GM23248 (cell line): ENCODE measurements at places on chromosomes 4 and X.
A peak's percentile ranks its signal among the peaks of the same experiment; 100 is the strongest.

DNA sequence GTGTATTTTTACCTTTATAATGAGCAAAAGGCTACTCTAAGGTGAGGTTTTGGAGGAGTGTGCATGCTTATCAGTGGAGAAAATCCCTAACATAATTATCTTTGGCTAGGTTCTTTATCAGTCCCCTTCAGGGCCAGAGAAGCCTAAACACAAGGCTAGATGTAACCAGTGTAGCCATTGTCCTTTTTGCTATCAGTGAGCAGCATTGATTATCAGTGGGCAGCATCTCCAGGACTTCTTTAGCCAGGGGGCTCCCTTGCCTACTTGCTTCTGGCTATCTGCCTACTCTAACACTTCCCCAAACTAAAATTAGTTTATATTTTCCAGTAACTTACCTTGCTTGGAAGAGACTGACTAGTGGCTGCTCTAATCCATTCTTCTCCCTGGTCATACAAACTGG lies 595.6 kb downstream of the TRAM1L1 start:
- no peak for DNase-seq

GRCh38 chr4:122152711-122153226 lies 638 bp downstream of the BLTP1 start:
- DNase-seq: peak; percentile 65

- DNase-seq: no peak
Observed at GRCh38 chr4:111671756-111672155, 473.5 kb upstream of the FAM241A start.

DNA sequence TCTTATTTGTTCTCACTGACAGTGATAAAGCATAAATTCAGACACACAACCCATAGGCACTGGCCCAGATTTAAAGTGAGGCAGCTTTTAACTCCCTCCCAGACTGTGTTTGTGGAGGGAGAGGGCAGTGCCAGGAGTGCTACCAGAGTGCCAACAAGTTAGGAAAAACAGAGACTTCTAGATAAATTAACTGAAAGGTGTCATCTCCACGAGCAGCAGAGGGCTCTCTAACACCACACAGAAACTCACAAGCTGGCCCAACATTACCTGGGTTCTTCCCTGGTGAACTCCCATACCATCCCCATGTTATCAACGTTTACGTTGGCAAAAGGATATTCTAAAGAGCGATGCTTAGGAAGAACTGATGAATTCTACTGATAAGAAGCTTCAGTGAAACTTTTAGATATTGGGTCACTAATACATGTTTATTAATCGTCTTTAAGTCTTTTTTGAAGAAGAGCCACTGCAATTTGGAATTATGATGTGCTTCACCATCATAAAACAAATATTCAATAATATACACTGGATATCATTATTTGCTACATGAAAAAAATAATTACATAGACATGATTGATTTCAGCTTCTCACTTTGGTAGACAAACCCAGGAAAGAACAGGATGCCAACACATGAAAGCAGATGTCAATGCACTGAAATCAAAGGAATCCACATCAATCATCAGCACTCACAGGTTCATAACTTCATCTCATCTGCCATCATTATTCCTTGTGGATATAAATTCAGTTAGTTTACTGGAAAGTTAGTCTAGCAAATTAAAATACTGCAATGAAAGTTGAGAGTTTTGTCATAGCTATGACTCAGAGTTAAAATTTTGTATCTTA lies 121.2 kb upstream of the NAP1L5 start:
- peak; percentile 65 for DNase-seq

DNA sequence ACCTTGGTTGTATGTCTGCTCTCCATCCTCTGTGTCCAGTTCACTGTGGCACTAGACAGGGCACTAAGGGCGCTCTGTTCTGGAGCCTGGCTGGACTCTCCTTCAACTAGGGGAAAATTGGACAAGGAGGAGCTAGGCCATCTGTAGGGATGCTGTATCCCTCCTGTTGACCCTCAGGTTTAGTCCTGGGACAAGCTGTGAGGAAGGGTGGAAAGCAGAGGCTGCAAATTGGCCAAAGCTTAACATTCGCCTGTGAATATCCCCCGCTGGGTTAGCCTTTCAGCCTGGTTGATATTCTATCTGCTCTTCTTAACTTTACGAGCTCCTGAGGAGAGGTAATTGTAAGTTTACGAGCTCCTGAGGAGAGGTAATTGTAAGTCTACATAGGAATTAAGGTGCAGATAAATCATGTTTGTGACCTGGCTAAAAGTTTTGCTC lies 64.4 kb upstream of the ENPEP start:
- DNase-seq: no peak

DNA sequence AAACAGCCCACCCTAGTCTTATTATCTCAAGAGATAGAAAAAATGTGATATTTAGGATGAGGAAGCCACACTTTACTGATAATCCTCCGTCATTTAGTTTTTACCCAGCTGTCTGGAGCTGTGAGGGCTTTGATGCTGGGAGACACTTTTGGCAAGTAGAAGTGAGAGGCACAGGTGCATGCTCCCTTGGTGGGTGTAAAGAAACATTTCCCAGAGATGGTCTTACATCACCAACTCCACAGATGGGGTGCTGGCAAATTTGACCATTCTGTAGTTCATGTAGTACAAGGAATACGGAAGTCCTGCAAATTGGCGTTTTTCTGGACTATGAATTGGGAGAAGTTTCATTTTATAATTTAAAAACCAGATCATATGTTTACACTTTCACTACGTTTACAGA lies 28.5 kb downstream of the TRIM61 start:
- DNase-seq: no peak

GRCh38 chrX:130702867-130703707 lies 199.9 kb downstream of the ENOX2 start:
- peak; percentile 31 for DNase-seq

- no peak for DNase-seq
Observed at GRCh38 chr4:8840006-8840793, 31.4 kb downstream of the HMX1 start.

DNA sequence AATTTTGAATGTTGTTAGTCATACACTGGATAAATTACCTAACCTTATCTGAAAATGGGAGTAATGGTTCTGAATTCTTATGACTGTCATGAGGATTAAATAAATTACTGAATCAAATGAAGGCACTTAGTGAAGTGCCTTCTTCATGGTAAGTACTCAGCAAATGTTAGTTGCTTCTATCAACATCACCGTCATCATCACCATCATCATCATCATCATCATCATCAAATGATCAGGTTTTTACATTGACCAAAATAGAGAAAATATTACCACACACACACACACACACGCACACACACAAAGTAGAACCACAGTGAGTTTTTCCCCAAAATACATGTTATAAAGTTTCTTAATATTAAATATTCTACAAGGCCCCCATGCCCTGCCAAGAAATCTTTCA lies 368.3 kb upstream of the FGF13 start:
- no peak for DNase-seq

GRCh38 chr4:145295547-145295946 lies 115.2 kb upstream of the OTUD4 start:
- DNase-seq: peak; percentile 37

GRCh38 chr4:40118861-40119260 lies 62.2 kb downstream of the N4BP2 start:
- DNase-seq: no peak
